HFFc6 (cell line): ENCODE measurements at places on chromosomes 7 and 10. TPM values are rescaled to one million over a fixed set of nuclear protein-coding genes. Genes with fewer than 3 reads are reported as not detected.

DNA sequence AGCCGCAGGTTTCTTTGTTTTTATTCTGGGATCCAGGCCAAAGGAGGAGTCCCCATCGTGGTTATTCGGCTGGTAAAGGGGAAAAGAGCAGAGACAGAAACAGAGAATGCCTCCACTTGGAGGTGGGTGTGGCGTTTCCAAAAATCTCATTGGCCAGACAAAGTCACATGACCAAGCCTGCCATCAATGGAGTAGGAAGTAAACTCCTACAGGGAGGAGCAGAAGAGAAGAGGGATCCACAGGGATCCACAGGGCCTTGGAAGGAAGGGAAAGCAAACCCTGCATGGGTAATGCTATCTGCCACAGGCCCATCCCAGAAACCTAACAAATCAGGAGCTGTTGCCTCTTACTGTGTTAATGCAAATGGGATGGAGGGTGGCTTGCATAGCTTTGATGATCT lies 425.7 kb upstream of the GALNT17 start:
- no peak for DNase-seq

- DNase-seq: no peak
Observed at GRCh38 chr10:32199714-32200394, 143.6 kb upstream of the KIF5B start.

DNA sequence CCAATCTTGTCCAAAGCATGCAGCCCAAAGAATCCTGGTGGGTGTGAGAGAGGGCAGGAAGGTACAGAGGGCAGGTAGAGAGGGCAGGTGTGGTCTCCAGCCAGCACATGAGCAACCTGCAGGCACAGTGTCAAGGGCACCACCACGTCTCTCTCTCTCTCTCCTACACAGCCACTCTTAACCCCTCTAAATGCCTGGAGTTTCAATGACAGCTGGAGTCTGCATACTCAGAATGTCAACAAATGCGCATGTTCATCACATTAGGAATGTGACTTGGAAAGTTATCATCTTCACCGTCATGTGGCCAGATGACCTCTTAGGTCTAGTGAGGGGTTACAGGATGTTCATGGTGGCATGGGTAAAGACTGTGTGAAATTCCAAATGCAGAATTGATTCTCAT lies 456.8 kb downstream of the SORCS1 start:
- no peak for DNase-seq

- DNase-seq: peak; percentile 11
Observed at GRCh38 chr10:128173386-128173785, 47.2 kb upstream of the MKI67 start.

DNA sequence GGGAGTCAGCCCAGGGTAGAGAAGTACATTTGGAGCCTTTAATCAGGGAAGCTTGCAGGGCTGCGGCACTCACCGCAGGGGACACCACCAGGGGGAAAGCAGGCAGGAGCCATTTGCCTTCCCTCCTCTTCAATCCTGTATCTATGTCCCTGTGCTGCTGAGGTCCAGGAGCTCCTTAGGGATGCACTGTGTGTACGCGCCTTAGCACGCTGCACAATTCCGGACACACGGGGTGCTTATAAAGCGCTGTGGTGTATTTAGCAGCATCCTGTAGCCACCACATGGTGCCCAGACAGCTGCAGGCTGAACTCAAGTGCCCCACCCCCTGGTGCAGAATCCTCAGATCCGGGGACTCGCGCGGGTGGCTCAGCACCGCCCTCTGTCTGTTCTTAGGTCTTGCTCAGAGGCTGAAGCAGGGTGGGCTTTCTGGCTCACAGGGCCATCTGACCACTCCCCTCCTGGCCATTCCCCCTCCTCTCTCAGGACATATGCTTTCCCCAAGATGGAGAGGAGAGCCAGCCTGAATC lies 421.4 kb downstream of the SDK1 start:
- no peak for DNase-seq

- DNase-seq: no peak
Observed at GRCh38 chr7:137360087-137360679, 16.6 kb upstream of the PTN start.

GRCh38 chr7:142795339-142795863 lies 24.6 kb downstream of the PRSS2 start:
- DNase-seq: no peak

DNA sequence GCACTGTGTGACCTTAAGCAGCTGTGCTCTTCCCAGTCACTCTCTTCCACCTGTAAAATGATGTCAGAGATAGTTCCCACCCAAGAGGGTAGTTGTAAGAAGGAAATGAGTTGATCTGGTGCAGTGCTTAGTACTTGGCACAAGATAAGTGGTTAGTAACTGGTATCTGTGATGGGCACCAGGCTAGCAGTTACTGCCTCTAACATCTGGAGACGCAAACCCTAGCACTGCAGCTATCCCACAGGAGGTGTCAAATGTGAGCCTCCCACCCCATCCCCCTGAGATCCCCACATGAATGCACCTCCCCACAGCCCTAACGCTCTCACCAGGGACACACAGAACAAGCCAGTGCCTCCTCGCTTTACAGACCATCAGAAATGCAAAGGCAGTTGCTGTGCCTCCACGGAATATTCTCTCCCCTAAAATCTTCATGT lies 72.0 kb downstream of the KCNMA1 start:
- DNase-seq: no peak

DNA sequence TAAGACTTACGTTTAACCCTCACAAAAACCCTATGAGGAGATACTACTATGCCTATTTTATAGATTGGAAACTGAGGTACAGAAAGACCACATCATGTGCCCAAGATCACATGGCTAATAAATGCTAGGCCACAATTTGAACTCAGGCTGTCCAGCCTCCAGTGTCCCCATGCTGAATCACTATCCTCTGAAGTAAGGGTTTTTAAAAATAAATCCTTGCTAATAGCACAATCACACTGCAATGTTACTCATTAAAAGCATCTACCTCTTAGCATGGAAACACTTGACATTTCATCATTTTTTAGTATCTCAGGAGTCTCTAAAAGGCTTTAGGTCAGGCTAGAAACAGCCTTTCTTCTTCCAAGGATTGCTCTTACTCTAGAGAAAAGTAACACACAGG lies 50.0 kb upstream of the PPP1R3C start:
- no peak for DNase-seq

DNA sequence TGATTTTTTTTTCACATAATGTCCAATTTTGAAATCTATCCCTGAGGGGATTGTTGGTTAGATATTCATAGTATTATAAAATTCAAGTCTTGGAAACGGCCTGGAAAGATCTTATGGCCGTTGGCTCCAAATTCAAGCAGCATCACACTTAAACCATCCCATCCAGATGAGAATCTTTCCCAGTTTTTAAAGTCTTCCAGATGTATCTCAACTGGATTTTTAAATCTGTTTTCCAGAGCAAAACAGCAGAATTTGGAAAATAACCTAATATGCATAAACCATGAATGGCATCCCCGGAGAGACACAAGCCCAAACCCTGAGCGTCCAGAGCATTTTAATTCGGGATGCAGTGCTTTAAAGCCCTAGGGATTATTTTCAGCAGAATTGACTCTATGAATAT lies 208.2 kb upstream of the PRKCQ start:
- DNase-seq: no peak

GNG11 gene
- 26.0 to 29.8 TPM (median 27.4 TPM) in 3 replicates for total RNA-seq

- DNase-seq: no peak
Observed at GRCh38 chr10:117254338-117254737, 13.4 kb downstream of the SLC18A2 start.

ZNF467 gene
- total RNA-seq: 0.87 to 1.7 TPM (median 0.97 TPM) in 3 replicates

GRCh38 chr7:55078465-55079372 lies 59.9 kb downstream of the EGFR start:
- no peak for DNase-seq

GRCh38 chr7:151068069-151068773 lies 8.8 kb downstream of the SLC4A2 start:
- DNase-seq: peak; percentile 77

- no peak for DNase-seq
Observed at GRCh38 chr7:127417346-127417745, 24.8 kb upstream of the ZNF800 start.

DNA sequence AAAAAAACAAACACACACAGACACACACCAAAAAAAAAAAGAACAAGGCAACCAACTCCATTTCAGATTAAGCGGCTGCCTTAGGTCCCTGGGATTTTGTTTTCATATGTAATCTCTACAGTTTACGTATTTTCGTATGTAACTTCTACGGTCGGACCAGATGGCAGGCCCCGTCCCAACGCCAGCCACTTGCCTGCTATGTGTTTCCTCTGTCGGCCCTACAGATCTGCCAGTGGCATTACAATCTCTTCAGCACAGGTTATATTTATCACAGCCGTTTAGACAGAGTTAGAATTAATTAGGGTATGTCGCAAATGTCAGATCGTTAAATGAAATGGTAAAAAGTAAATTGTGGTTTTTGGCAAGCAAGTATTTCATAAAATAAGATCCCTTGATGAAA lies 99.3 kb downstream of the DNAJB6 start:
- DNase-seq: no peak

SFTPA2 gene
- not detected in 2 replicates for total RNA-seq

DNA sequence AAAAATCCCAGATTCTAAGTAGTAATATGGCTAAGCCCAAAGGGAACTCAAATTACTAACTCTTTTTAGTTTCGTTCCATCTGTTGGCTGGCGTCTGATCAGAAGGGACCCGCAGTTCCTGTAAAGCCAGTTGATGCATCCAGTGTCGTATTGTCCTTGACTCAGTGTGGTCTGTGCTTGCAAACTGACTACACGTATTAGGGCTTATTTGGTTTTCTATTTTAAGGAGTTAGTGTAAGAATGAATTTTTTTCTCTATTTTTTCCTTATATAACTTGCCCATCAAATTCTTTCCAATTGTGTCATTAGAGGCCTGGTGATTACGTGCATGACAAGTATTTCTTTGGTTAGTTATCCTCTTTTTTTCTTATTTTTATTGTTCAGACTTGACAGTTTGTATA lies 9.7 kb downstream of the ABCA13 start:
- peak; percentile 72 for DNase-seq

GRCh38 chr7:13161125-13161524 lies 473.7 kb downstream of the ARL4A start:
- no peak for DNase-seq

- DNase-seq: peak; percentile 17
Observed at GRCh38 chr10:63758080-63758479, 236.9 kb downstream of the REEP3 start.

- DNase-seq: no peak
Observed at GRCh38 chr10:11212288-11213085, 194.8 kb downstream of the CELF2 start.

DNA sequence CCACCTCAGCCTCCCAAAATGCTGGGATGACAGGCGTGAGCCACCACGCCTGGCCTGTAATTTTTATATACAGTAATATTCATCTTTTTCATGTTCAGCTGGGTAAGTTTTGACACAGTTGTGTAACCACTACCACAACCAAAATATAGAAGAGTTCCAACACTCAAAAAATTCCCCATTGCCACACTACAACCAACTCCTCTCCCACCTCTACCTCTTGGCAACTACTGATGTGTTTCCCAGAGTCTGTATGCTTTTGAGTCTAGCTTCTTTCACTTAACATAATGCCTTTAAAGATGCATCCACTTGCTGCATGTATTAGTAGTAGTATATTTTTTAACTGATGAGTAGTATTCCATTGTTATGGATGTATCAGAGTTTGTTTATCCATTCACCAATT lies 90.7 kb downstream of the SRPK2 start:
- DNase-seq: no peak

DNA sequence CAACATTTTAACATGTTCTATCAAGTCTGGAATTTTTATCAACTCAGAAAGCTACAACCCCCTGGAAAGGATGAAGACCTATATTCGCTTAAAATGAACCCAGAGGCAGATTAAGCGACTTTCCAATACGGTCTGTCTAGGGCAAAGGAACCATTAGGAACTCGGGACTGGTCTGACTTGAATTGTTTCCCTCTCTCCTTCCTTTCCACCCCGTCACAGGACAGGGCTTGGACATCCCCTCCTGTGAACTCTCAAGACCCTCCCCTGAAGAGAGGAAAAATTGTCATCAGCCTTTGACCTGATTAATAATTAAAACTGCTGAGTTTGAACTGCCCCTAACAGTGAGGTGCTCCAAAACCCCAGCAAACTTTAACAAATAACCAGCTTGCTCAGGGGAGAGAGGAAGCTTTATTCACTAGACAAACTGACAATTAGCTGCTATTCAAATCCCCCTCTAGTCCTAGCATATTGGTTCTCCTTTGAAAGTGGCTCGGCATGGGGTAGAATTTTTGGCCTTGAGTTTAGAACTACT lies 22.6 kb upstream of the SLF2 start:
- no peak for DNase-seq

DNA sequence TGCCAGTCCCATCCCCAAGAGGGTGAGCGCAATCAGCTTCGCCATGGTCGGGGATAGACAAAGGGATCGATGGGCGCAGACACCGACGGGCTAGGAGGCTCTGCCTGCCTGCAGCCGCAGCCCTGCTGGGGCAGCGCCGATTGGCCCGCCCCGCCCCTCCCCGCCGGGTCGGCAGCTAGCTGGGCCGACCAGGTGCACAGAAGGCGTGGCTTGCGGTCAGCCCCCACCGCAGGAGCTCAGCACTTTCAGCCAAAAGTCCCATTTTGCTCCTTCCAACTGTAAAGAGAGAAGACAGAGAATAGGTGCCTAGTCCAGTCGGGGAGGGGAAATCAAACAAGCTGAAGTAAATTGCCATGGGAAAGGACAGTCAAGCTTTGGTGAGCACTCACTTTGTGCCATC lies at the start of gene PON1:
TSS of gene PON1 (minus strand) at position 102 of the 400 bp plus-strand sequence. CDS start at position 45, 57 bp downstream.
- no peak for DNase-seq

- no peak for DNase-seq
Observed at GRCh38 chr7:32023376-32023775, 46.8 kb downstream of the PDE1C start.

TUBB8 gene
- total RNA-seq: not detected in 3 replicates

TFEC gene
- total RNA-seq: 0.11 TPM in 1 of 3 replicates, not detected in the others

SHH gene
- not detected in 3 replicates for total RNA-seq

DNA sequence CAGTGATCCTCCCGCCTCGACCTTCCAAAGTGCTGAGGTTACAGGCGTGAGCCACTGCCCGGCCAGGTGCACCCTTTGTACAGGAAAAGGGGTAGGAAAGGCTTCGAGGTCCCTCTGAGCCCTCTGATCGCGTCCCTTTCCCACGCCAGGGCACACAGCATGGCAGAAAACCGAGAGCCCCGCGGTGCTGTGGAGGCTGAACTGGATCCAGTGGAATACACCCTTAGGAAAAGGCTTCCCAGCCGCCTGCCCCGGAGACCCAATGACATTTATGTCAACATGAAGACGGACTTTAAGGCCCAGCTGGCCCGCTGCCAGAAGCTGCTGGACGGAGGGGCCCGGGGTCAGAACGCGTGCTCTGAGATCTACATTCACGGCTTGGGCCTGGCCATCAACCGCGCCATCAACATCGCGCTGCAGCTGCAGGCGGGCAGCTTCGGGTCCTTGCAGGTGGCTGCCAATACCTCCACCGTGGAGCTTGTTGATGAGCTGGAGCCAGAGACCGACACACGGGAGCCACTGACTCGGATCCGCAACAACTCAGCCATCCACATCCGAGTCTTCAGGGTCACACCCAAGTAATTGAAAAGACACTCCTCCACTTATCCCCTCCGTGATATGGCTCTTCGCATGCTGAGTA lies 871 bp downstream of the POP7 start:
- DNase-seq: no peak

ANKRD7 gene
- total RNA-seq: not detected in 3 replicates

- no peak for DNase-seq
Observed at GRCh38 chr7:141360803-141361202, 190.4 kb upstream of the AGK start.

- no peak for DNase-seq
Observed at GRCh38 chr10:130898381-130898780, 413.1 kb downstream of the TCERG1L start.

GRCh38 chr7:2613931-2614600 lies 17.7 kb upstream of the TTYH3 start:
- no peak for DNase-seq

SLC12A9 gene
- 18.8 to 26.2 TPM (median 24.3 TPM) in 3 replicates for total RNA-seq

HHEX gene
- total RNA-seq: 2.0 to 5.0 TPM (median 2.9 TPM) in 3 replicates

CTTNBP2 gene
- not detected in 2 replicates for total RNA-seq

PAX4 gene
- total RNA-seq: not detected in 3 replicates
